ENCODE measurements at places on chromosomes 6 and 20.

DNA sequence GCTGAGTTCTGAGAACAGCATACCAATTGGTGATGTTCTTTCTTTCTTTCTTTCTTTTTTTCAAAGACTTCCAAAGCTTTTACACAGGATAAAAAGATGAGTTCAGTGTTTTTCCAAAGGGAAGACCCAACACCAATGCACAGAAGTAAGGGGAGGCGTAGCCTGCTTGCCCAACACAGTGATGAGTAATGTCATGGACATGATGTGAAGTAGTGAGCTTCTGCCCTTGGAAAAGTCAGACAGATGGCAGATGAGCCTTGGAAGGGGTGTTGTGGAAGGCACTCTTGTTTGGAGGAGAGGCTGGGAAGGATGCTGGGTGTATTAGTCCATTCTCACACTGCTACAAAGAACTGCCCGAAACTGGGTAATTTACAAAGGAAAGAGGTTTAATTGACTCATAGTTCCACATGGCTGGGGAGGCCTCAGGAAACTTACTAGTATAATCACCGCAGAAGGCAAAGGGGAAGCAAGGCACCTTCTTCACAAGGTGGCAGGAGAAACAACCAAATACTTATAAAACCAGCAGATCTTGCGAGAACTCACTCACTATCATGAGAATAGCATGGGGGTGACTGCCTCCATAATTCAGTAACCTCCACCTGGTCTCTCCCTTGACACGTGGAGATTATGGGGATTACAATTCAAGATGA is 12.6 kb downstream of the LRP11 start:
- DNase-seq = no peak

GRCh38 chr20:39010496-39010895 is 48.4 kb downstream of the DHX35 start:
- DNase-seq = no peak

DNA sequence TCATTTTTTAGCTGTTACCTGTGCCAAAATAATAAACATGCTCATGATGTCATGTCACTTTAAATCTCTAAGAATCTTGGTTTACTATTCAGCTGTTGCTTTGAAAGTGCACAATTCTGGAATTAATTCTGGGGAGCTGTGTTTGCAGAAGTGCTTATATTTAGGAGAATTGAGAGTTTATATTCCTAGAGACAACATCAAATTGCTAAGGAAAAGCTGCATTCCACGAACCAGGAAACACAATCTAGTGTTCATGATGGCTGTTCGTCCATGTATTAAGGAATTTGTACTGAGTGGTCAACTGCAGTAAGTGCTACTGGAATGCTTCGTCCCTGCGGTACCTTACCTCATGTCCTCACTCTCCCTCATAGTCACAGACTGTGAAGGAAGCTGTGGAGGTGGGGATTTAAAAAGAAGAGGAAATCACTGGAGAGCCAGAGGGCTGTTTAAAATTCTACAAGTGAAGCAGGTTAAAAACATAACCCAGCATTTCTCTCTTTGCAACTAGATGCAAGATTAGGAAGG is 161.0 kb downstream of the TRMT11 start:
- DNase-seq = no peak

GRCh38 chr6:125194941-125195340 is 41.4 kb downstream of the TPD52L1 start:
- no peak for DNase-seq

DNA sequence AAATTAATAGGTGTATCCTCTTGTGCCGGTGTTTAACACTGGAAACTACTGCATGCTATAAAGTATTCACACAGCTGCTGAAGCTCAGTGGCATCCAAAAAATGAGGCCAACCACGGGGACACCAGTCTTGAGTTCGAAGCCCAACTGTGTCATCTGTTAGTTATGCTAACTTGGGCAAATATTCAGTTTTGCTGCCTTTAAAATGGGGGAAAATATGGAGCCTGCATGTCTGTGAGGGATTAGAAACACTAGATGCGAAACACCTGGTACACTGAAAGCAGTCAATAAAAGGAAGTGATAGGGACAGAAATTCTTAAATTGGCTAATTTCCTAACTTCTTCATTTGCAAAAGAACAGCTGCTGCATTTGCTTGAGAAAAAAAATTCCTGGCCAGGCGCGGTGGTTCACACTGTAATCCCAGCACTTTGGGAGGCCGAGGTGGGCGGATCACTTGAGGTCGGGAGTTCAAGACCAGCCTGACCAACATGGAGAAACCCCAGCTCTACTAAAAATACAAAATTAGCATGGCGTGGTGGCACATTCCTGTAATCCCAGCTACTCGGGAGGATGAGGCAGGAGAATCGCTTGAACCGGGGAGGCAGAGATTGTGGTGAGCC is 36.6 kb upstream of the MLIP start:
- DNase-seq = no peak

DNA sequence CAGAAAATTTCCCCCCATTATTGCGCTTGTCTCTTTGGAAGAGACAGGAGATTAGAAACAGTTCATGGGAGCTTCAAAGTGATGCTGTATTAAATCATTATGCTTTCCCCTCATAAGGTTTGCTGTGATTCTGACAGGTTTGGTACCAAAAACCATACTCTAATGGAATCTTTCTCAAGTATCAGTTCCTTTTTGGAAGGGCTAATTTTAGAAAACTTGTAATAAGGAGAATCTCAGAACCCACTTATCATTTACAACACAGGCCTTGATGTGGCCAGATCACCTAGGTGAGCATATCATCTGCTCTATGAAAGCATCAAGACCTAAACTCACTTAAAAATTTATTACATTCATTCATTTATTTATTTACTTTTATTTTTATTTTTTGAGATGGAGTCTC is 51.2 kb downstream of the TP53INP2 start:
- no peak for DNase-seq

DNA sequence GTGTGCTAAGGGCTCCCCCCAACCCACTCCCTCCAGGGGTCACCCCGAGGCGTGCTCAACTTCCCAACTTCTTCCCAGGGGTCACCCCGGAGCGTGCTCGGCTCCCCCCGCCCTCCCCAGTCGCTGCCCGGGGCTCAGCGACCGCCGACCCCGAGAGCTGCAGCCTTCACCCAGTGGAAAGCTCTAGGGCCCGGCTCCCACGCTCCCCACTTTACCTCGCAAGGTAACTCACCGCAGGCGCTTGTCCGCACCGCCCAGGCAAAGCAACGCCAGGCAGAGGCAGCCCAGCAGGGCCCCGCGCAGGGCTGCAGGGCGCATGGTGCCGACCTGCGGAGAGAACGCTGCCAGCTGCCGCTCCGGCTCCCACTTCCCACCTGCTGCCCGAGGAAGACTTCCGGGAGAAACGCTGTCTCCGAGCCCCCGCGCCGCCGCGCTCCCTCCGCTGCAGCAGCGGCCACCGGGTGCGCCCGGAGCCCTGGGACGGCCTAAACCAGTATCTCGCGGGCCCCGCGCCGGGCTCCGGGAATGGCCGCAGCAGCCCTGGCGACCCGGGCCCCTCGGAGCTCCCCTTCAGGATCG is 396 bp downstream of the RNASET2 start:
- DNase-seq = peak; percentile 61

DNA sequence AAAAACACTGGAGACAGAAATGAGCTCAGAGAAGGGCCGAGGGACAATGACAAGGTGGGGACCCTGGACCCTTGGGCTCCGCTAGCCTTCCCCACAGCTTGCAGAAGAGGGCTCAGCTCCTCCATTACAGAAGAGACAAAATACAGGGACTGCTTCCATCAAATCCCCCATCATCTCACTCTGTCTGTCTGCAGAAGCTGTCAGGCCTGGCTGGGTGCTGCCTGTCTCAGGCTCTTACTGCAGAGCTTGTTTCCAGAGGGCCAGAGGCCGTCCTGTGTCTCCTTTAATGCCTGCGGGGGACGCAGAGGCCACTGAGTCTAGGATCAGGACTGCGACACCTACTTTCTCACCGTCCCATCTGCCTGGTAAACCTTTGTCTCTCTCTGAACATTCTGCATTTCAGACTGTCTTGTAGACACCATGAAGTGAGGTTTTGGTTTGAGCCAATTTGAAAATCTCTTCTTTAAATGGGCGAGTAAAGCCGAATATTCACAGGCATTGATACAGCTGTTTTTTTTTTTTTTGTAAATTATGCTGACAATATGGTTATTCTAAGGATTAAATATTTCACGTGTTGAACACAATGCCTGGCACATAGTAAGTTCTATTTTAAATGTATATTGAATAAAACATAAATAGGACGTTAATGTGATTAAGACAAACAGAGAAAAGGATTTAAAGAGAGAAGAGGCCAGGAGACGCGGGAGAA is 28.3 kb downstream of the RNASET2 start:
- DNase-seq = no peak

GRCh38 chr6:24060982-24061754 is 64.8 kb upstream of the NRSN1 start:
- no peak for DNase-seq

GRCh38 chr6:146901940-146902816 is 302.0 kb upstream of the STXBP5 start:
- no peak for DNase-seq

DNA sequence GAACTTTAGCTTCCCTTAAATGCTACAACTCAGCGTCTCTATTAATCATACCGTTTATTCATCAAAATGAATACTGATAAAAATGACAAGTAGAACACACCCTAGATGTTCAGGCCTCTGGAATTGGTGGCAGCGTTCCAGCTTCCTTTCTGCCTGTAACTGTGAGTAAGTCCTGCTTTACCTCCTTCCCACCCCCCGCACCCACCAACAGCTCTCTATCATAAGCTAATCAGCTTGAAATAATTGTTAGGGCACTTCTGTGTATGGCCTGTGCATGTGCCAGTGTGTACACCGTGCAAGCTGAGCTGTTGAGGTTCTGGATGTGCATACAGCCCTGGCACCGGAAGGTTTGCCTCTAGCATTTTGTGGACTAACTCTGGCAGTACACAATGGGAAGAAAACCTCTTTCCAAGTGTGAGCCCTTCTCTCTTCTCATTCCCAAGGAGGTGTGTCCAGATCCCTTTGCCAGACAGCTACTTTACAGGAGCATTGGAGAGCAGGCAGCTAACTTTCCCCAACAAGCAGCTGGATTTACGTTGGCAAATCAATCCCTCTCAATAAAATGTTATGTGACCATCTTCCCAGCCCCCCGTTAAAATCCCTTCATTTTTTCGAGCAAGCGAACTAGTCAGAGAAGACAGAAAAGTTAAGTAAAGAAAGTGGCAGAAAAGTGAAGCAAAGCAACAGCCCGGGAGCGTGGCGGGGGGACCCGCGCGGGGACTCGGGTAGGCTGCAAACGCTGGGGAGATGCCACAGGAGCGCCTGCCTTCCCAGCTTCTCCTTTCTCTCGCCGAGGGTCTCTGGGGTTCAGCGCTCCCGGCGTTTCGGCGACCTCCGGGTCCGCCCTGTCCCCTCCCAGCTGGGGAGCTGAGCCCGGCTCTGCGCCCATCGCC is 803 bp upstream of the ADGRG6 start:
- peak; percentile 26 for DNase-seq

- DNase-seq = no peak
These were observed 662 bp downstream of the ZNF343 start for GRCh38 chr20:2507875-2508630.

DNA sequence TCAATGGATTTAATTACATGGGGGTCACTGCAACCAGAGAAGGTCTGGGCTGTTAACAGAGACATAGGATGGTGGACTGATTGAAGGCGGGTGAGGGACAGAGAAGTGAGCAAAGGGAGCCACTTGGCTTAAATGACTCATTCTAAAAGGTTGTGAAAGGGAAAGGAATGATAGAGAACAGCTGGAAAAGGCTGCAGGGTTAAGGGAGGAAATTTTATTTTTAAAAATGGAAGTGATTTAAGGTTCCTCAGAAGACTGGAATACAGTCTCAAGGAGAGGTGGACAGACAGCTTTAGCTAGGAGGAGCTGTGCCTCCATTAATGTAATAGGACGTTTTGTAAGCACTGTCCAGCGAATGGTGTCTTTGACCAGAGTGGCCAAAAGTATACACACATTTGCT is 46.7 kb downstream of the RGS17 start:
- no peak for DNase-seq

DNA sequence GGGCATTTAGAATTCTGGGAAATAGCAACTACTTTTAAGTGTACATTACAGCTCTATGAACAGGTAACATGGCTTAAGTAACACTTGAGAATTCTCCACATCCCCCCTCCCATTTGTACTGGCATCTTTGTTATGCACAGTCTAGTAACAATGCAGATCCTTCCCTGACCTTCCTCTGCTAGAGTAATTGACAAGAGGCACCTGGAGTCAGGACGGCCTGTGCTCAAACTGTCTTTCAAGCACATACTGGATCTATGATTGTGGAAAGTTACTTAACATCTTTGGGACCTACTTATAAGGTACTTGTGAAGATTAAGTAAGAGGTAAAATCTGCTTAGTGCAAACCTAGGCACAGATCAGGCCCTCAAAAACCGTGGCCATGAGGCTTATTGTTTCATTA is 21.9 kb upstream of the GSTA3 start:
- DNase-seq = no peak

DNA sequence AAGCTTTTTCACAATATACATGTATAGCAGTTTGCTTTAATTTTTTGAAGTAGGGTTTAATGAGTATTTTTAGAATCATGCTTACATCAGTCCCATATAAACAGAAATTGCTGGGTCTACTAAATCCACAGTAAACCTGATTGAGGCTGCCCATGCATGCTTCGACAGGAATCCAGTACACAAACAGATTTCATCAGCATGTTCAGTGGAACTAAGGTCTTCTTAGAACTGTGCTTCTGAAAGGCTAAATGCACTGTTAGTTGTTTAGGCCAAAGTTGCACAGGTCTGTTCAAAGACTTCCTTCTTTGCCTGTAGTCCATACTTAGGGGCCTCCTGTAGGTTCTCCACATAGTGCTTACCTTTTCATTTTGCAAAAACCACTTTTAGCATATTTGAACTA is 42.5 kb upstream of the THBS2 start:
- DNase-seq = no peak

DNA sequence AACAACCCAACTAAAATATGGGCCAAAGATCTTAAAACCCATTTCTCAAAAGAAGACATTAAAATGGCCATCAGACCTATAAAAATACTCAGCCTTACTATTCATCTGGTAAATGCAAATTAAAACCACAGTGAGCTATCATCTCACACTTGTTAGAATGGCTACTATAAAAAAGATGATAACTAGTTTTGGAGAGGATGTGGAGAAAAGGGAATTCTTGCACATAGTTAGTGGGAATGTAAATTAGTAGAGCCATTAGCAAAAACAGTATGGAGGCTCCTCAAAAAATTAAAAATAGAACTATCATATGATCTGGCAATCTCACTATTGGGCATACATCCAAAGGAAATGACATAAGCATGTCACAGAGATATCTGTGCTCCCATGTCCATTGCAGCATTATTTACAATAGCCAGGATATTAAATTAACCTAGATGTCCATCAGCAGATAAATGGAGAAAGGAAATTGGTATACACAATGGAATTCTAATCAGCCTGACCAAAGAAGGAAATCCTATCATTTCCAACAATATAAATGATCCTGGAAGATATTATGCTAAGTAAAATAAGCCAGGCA is 2.9 kb downstream of the SIRPB1 start:
- no peak for DNase-seq

GRCh38 chr6:75824160-75824559 is 75.1 kb downstream of the MYO6 start:
- DNase-seq = no peak

DNA sequence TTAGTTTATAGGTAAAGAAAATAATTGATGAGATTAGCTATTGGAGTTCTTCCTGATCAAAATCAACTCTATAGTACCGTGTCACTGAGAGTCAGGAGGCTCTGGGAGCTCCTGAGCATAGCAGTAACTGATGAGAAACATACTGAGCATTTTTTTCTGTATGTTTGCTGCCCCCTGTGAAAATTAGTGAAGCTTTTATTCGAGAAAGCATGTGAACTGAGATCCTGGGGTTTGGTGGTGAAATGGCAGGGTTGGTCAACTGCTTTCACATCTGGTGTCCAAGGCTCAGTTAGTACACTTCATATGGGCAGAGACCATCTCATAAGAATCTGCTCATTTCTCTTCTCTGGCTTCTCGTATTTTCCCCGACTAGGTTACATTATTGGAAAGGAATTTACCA is 4.1 kb upstream of the ABT1 start:
- DNase-seq = no peak

Measured in NCI-H345 (cell line).